ENCODE measurements at places on chromosomes 12 and 14.

DNA sequence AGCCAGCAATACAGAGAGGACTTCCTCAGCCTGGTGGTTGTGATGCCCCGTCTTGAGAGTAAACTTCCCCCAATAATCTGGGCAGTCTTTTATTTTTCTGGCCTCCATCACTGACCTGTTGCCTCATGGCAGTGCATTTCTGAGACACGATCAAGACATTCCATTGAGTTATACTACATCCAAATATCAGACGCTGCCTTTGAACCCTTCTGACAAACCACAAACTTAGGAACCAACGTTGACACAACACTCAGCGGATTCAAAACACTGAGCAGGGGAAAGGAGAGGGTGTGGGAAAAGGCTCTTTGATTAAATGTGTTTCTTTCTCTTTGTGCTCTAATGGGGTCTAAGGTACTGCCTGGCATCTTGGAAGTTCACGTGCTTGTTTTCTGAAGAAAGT is 100.7 kb upstream of the TBX5 start:
- DNase-seq = no peak

- DNase-seq = no peak
Observed at GRCh38 chr12:102911320-102911719, 5.7 kb downstream of the PAH start.

DNA sequence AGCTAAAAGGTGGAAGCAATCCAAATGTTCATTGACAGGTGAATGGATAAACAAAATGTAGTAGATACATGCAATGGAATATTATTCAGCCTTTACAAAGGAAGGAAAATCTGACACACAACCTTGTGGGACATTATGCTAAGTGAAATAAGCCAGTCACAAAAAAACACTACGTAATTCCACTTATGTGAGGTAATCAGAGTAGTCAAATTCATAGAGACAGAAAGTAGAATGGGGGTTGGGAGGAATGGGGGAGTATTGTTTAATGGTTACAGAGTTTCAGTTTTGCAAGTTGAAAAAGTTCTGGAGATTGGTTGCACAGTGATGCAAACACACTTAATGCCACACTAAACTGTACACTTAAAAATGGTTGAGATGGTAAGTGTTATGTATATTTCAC is 62.8 kb downstream of the LIN52 start:
- no peak for DNase-seq

DNA sequence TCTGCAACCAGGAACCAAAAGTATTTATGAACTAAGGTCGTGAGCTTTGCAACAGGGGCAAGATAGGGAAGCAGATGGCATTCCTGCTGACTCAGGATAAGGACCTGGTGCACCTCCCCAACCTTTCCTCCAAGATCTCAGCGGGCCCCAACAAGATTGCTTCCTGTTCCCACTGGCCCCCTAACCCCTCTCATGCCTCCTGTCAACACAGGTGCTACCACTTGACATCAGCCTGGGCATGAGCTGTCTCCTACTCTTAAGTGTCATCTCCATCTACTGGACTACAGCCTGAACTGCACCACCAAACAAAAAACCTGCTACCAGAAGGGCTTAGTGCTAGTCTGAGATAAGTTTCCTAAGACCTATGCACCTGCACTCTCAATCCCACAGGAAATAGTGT is 32.7 kb downstream of the MED6 start:
- peak; percentile 22 for DNase-seq

GRCh38 chr14:81401420-81402122 is 1.4 kb upstream of the STON2 start:
- DNase-seq = no peak

DNA sequence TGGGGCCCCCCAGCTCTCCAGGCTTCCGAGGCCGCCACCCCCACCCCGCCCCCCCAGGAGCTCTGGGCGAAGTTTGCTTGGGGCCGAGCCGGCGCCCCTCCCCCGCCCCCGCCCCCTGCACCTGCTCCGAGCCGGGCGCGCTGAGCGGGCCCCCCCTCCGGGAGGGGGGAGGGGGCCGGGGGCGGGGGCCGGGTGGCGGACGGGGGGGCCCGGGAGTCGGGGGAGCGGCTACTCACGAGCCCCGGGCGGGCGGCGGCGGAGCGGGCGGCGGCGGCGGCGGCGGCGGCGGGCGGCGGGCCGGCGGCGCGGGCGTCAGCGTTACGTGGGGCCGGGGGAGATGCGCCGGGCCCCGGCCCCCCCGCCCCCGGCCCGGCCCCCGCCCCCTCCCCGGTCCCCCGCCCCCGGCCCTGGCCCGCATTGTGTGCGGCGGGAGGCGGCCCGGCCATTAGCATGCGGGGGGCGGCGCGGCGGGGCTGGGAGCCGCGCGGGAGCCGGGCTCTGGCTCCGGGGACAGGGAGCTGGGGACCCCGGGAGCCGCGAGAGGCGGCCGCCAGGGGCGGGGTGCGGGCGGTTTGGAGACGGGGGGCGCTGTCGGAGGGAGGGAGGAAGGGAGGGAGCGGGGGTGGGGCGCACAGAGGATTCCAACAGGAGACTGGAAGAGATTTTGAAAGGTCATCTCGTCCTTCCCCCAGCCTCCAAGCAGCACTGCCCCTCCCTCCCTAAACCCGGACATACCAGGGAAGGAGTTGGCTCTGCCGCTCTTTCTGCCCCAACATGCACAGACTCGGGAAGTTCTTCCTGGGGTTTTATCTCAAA is at the start of gene ZNF219:
TSS of gene ZNF219 (minus strand) at position 580 of the 816 bp plus-strand sequence. CDS start 5,064 bp downstream, outside the sequence.
- no peak for DNase-seq

DNA sequence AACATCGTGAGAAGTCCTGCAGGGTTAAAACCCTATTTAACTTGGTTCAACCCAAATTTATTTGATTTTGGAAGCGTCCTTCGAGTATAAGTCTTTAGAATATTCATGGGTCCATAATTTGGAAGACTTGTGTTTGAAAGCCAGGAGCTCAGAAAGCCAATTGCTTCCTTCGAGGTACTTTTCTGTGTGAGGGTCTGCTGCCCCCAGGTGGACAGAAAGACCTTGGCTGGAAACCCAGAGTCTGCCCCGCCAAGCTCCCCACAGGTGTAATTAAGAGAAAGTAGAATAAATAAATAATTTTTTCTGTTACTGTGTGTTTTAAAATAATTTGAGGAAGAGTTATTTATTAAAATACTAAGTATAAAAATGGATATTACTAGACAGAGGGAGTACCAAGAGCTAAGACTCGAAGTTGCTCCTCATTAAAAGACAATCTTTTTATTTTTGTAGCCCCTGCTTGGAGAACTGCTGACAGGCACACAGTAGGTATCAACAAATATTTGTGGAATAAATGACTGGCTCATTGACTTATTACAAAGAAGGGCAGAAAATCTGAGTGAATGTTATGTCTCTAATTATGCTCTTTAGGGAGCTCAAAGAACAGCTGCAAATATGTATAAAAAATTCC is 105.8 kb downstream of the PAH start:
- DNase-seq = peak; percentile 46

GRCh38 chr12:31005256-31005943 is 68.3 kb upstream of the DDX11 start:
- DNase-seq = no peak

DNA sequence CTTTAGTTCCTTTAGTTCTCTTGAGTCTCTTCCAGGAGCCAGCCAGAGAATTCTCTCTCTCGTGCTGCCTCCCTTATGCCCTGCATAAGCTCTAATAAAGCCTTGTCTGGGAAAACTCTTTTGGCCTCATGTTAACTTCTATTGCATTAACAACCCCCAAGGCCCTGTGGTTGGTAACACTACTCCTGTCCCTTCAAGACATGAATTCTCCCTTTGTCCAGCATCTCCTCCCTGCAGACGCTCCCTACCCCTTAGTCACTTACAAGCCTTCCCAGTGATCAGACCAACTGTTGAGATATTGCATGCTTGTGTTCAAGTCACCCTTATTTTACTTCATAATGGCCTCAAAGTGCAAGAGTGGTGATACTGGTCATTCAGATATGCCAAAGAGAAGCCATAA is 12.1 kb downstream of the LTBR start:
- DNase-seq = no peak

DNA sequence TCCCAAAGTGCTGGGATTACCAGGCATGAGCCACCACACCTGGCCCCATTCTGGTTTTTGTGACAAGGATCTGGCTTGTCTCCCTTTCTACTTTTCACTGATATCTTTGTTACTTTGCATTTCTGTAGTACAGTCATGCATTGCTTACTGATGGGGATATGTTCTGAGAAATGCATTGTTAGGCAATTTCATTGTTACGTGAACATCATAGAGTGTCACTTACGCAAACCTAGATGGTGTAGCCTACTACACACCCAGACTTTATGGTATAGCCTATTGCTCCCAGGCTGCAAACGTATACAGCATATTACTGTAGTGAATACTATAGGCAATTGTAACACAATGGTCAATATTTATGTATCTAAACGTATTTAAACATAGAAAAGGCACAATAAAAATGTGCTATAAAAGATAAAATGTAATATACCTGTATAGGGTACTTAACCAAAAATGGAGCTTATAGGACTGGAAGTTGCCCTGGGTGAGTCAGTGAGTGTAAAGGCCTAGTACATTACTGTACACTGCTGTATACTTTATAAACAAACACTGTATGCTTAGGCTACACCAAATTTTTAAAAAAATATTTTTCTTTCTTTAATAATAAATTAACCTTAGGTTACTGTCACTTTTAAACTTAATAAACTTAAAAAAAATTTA is 16.0 kb downstream of the MRPL42 start:
- no peak for DNase-seq

GRCh38 chr14:22974530-22975313 is 7.6 kb downstream of the AJUBA start:
- no peak for DNase-seq

DNA sequence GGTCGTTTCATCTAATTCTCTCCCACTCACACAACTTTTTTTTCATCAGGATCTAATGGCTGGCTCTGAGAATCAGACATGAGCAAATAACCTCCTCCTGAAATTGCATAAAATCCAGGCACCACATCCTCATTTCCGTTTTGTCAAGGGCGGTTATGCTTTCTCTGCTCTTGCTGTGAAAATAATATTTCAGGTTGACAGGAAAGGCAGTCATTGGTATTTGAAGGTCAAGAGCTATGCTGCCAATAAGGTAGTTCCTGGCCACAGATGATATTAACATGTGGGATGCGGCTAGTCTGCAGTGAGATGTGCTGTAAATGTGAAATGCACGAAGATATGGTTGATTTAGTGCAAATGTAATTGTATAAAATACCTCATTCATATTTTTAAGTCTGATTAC is 870.2 kb upstream of the TMEM132C start:
- no peak for DNase-seq

- no peak for DNase-seq
Observed at GRCh38 chr14:59132796-59133494, 55.5 kb upstream of the DAAM1 start.

- DNase-seq = no peak
Observed at GRCh38 chr14:31990183-31990857, 86.8 kb upstream of the ARHGAP5 start.

GRCh38 chr12:61765926-61766325 is 494.3 kb upstream of the USP15 start:
- DNase-seq = no peak

- no peak for DNase-seq
Observed at GRCh38 chr12:80212938-80213645, 113.8 kb downstream of the OTOGL start.

DNA sequence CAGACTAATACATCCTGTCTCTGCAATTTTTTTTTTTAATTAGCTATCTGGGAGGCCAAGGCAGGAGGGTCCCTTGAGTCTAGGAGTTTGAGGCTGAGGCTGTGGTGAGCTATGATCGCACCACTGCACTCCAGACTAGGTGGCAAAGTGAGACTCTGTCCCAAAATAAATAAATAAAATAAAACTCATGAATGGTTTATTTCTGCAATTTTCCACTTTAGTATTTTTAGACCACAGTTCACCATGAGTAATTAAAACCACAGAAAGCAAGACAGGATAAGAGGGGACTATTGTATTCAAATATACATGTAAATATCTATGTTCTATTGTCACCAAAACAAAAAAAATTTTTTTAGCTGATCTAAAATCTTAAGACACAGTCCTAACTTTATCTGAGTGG is 17.8 kb downstream of the TAOK3 start:
- no peak for DNase-seq

- no peak for DNase-seq
Observed at GRCh38 chr14:85960756-85961155, 430.8 kb downstream of the FLRT2 start.

DNA sequence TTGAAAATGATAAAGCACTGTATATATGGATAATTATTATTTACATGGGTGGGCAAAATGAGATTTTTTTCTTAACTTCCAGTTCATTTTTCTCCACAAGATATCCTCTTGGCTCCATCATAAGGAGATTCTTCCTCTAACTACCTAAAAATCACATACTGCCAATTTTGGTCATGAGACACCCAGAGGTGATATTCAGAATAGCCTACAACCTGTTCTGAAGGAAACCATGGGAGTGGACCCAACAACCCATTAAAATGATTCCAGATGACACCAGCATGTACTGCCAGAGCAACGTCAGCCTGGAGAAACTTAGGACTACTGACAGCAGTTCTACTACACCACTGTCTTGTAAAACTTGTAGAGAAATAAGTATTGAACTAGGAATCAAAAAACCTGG is 136.3 kb upstream of the TMPO start:
- no peak for DNase-seq

- DNase-seq = peak; percentile 60
Observed at GRCh38 chr14:52253503-52253902, 14.0 kb upstream of the PTGDR start.

DNA sequence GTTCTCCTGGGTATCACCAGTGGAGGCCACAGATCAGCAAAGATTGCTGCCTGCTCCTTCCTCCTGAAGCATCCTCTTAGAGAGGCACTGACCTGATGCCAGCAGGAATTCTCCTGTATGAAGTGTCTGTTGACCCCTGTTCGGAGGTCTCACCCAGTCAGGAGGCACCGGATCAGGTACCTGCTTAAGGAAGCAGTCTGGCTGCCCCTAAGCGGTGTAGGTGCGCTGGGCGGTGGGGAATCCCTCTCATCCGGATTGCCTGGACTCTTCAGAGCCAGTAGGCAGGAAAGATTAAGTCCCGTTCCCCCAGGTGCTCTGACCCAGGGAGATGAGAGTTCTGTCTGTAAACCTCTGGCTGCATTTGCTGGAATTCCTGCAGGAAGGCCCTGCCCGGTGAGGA is 455.2 kb downstream of the CCDC91 start:
- no peak for DNase-seq

DNA sequence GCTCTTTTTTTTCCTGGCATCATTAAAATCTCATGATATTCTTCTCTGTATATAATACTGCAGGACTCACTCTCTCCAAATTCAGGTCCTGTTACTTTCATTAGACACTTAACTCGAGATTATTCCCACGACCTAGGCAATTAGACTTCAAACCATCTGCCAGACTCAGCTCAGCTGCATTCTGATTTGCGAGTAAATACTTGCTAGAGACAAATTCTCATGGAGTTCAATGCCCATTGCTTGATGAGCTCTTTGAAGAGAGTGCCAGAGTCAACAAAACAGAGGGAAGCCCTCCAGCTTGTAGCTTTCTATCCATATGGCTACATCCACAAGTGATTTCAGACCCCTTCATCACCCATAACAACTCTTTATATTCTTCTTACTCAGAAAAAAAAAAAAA is 88.3 kb downstream of the GTF2A1 start:
- no peak for DNase-seq

DNA sequence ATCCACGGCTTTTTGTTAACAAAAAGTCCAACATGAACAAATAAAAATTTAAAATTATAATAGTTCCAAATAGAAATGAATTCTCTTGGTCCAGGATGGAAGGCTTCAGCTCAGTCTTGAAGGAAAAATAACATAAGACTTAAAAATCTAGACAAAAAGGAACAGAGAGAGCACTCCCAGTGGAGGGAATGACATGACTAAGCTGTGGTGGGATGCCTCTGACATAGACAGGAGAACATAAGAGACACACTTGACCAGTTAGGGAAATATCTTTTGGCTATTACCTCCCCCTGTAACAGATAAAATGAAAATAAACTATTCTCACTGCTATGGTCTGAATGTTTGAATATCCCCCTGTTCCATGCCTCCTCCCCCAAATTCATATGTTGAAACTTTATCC is 106.8 kb downstream of the BBS10 start:
- DNase-seq = no peak

Data from NT2/D1 (cell line).